ENCODE measurements at places on chromosomes 6 and 20.

DNA sequence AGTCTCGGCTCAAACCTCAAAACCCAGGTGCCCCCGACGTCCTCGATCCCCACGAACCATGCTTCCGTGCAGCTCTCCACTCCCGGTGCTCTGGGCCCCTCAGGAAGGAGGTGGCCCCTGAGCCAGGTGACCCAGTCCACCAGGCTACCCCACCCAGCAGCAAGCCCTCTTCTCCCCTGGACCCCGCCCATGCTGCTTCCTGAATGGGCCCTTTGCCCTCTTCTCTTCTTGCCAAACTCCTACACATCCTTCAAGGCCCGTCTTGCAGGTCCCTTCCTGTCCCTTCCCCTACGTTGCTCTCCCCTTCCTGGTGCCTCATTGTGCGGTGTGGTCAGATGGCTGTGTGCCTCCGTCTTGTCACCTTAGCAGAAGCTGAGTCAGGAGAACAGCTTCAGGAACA is 3.4 kb upstream of the GATA5 start:
- no peak for DNase-seq

DNA sequence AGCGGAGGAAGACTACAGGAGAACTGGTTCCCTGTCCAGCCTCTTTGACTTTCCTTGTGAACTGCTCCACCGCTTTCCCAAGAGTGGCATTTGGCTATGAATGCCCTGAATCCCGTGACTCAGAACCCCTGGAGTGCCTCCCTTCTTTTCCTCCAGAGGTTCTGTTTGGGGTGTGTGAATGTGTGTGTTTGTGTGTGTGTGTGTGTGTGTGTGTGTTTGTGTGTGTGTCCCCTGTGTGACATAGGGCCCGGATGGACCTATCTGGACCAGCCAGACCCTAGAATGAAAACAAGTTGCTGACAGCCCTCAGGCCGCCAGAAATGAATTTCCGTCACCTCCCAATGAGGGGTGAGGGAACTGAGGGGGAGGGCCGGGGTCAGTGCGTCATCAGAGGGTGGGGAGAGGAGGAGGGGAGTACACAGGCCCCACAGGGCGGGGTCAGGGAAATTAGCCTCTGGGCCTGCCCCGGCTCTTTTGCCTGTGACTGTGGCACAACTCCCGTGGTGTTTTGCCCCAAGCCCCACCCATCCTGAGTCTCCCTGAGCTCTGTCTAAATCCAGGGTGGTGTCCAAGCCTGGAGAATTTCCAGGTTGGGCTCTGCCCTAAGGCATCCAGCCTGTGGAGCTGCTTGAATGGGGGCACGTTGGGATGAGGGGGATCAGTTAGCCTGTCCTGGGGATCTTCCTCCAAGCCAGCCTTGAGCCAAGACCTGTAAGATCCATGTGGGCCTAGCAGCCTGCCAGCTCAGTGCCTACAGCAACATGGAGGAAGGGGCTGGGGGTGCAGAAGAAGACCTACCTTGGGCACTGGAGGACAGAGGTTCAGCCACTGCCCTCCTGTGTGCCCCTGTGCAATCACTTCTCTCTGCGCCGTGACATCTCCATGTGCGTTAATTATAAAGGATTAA is 15.2 kb upstream of the MRPS18A start:
- peak; percentile 90 for DNase-seq

DNA sequence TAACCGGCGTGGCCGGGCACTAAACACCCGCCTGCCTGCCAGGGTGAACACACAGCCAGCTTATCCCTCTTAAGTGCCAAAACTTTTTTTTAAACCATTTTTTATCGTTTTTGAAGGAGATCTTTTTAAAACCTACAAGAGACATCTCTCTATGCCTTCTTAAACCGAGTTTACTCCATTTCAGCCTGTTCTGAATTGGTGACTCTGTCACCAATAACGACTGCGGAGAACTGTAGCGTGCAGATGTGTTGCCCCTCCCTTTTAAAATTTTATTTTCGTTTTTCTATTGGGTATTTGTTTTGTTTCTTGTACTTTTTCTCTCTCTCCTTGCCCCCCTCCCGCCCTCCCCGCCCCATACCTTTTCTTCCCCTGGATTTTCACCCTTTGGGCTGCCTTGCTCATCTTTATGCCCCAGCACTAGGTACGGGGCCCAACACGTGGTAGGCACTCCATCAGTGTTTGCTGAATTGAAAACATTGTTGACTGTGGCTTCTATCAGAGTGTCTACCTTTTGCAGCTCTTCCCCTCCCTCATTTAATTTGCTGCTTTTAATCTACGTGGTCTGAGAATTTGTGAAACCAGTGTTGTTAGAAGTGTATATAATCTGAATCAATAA is 1.5 kb downstream of the ZCCHC3 start:
- DNase-seq = no peak

DNA sequence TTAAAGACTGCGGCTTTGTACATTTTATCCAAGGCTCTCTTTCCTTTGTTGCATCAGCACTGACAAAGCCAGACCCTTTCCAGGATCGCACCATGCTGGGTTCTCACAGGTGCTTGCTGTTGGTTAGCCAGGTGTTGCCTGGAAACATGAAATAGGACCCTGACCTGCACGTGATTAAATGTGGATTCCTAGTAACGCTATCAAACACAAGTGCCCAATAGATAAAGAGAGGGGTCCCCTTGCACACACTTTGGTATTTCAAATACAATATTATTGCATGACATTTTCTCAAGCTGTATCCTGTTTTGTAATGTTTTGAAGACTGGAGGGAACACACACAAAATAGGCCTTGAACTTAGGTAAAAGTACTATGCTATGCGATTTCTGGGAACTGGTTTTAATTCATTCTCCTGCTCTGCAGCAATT is 73.3 kb downstream of the AKAP12 start:
- no peak for DNase-seq

GRCh38 chr6:39328066-39328465 is 5.6 kb upstream of the KCNK16 start:
- DNase-seq = no peak

DNA sequence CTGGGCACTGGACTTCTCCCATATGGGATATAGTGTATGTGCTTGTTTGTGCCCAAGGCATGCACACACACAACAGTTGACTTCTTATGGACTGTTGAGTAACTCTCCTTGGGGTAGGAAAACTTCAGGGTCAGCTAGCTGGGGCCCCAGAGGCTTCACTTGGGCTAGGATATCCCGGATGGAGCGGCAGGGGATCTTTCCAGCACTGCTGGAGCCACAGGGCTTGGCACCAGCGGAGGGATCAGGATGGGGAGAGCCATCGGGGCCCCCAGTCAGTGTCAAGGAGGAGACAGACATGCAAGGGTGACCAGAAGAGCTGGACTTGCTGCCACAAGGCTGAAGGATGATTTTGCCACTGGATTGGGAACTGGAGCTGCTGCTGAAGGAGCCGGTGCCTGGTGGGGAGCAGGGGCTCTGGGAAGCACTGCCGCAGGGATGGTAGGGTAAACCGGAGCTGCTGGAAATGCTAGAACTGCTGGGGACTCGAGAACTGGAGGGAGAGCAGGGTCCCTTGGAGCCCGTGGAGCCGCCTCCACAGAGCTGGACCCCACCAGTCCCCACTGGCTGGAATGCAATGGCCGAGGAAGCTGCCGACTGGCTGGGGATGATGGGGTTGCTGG is 1.5 kb downstream of the PSORS1C1 start:
- DNase-seq = no peak

- DNase-seq = no peak
These were observed 415.1 kb downstream of the PLCB1 start for GRCh38 chr20:8547035-8547650.

DNA sequence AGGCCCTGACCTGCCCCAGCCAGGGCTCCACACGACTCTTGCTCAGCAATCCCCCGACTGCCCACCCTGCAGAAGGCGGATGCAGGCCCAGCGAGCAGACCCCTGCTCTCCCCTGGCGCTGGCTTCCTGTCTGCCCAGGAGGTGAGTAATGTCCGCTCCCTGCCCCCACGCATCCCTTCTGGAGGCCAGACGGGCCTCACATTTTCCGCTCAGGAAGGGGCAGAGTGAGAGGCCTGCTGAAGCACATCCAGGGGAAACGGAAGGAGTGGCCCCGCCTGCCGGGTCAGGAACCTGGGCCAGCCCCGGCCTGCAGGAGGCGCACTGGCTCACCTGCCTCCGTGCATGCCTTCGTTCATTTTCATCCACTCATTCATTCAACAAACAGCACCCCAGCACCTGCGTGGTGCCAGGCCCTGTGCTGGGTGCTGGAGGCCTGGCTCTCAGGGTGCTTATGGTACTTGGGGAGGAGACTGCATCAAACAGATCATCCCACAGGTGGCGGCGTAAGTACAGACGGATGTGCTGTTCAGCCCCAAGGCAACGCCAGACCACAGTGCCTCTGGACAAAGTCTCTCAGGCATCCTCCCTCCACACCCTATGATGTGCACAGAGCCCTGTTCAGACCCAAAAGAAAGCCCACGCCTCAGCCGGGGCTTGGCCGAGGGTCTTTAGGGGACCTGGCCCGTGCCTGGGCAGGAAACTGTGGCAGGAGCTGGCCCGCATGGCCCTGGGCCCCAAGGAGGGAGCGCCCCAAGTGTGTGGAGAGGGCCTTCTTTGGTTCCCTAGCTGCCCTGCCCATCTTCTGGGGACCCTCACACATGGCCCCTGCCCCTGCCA is 112.1 kb downstream of the ASXL1 start:
- DNase-seq = no peak

GRCh38 chr20:17749978-17750721 is 50.4 kb downstream of the BANF2 start:
- no peak for DNase-seq

DNA sequence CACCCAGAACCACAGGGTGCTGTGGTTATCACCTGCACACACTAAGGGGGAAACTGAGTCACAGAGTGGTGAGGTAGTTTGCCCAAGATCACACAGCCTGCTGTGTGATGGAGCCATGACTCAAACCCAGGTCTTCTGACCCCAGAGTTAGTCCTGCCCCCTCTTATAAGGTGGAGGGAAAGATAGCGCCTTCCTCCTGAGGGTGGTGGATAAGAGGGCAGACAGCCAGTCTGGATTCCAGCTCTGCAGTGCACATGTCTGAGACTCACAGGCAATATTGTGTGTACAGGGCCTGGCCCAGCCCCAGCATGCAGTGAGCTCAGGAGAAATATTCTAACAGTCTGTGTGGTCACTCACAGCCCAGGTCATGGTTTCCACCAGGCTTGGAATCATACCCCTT is 393.7 kb downstream of the CDH4 start:
- no peak for DNase-seq

- DNase-seq = no peak
These were observed 35.8 kb downstream of the HLA-B start for GRCh38 chr6:31321005-31321707.

DNA sequence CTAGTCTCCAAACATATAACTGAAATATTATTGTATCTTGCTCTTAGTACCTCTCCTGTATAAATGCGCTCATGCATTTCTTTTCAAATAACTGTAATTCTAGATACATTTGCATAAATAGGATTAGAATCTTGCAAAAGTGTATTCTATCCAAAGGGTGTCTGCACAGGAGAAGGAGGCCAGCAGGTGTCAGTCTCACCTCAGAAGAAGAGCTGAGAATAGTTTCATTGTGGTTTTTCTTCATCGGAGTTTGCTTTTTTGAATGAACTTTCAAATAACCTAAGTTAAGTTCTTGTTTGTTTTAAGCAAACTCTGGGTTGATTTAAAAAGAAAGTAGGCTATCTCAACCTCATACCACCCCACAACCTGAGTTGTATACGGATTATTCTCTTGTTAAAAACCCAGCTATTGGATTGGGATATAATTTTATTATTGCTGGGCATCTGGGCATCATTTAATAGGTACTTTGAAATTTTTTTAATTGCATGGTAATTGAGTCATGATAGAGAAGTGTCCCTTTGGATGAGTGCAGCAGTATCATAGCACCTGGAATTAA is 125.0 kb upstream of the MLIP start:
- DNase-seq = peak; percentile 39

- no peak for DNase-seq
These were observed 32.5 kb downstream of the SLC22A2 start for GRCh38 chr6:160226118-160226591.

DNA sequence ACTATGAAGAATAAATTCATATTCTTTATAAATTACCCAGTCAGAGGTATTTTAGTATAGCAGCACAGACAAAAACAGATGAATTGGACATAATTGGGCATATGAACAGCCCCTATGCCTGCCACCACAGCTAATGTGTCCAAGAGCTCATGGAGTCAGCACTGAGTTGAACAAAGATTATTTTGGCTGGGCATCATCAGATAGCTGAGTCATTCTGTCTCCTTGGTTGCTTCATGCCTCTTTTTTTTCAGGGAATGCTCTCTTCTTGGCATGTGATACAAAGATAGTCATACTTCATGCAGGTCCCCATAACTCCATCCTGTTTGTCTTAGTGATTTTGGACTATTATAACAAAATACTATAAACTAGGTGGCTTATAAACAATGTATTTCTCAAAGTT is 275.6 kb downstream of the TENT5A start:
- DNase-seq = no peak

DNA sequence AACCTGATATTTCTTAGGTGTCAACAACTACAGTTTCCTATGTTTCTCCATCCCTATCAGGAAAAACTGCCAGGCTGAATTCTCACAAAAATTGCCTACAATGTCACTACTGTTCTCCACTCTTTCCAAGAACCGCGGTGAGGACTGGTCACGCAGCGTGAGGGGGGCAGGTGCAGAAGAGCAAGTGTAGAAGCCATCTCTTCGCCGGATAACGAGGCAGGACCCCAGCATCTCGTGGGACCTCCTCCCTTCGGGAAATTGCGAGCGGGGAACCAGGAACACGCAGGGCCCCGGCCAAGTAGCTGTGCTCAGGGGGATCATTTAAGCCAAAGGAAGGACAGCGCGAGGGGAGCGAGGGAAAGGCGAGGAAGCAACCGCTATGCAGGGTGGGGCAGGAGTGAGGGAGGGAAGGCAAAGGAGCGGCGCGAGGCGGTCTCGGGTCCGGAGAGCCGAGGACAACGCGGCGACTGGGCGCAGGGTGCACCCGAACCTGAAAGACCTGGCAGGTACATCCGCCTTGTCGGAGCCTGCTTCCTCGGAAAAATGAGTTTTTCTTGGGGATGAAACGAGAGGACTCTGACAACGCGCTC is 559 bp downstream of the APMAP start:
- DNase-seq = no peak

DNA sequence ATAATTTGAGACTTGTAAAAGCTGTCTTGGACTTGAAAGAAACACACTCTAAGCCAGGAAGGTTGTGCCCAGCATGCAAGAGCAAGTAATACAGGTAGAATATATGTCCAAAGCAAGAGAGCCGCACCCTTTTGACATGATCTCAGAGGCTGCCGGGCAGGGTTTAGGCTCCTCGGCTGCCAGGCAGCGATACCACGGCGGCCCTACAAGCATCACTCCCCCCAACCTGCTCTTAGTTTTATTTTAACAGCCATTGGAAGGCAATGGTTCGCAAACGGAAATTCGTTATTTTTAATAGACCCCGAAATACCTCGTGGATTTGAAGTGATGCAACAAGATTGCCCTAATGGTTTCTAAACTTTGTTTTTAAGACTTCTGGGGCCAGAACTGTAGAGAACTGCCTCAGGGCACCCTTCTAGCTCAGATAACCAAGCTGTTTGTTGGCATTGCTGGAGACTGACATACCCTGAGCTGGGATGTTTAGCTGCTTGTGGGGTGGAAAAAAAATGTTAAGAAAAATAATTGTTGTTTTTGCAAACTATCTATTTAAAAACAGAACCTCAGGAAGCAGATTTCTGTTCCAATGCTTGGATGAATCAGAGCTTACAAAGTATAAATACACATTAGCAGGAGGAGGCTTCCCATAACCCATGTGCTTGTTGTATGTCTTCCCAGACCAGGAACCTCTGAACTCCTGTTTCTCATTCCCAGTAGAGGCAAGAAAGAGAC is 39.0 kb downstream of the JAG1 start:
- no peak for DNase-seq

GRCh38 chr20:33840759-33841435 is 29.7 kb downstream of the CHMP4B start:
- DNase-seq = no peak
